ENCODE measurements at places on chromosomes 11 and 22.

DNA sequence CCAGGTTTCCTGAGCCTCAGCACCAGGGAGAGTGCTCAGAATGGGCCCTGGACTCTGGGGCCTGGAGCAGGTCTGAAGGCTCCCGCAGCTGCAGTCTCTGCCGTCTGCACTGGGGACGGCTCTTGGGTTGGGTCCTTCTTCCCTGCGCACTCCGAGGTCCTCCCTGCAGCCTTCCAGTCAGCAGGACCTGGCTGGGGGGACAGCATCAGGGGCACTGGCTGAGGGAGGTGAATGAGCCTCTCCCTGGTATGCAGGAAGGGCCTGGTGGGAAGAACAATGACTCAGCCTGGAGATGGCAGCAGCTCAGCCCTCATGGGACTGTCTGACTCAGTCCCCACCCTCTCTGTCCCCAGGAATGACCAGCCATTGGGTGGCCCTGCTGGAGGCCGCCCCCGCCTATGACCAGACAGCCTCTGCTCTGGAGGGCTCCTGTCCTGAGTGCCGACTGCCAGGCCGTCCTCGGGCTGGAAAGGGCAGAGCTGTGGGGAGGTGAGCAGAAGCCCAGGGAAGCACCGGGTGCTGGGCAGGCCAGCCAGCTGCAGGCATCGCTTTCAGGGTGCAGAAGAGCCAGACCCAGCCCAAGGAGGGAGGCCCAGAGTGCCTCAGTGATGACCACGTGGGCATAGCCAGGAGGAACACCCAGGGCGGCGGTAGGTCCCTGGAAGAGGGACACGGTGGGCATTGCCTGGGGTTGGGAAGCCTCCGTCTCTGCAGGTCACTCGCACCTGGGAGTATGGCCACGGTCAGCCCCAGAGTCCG is 455.0 kb downstream of the BRD1 start:
- no peak for DNase-seq

DNA sequence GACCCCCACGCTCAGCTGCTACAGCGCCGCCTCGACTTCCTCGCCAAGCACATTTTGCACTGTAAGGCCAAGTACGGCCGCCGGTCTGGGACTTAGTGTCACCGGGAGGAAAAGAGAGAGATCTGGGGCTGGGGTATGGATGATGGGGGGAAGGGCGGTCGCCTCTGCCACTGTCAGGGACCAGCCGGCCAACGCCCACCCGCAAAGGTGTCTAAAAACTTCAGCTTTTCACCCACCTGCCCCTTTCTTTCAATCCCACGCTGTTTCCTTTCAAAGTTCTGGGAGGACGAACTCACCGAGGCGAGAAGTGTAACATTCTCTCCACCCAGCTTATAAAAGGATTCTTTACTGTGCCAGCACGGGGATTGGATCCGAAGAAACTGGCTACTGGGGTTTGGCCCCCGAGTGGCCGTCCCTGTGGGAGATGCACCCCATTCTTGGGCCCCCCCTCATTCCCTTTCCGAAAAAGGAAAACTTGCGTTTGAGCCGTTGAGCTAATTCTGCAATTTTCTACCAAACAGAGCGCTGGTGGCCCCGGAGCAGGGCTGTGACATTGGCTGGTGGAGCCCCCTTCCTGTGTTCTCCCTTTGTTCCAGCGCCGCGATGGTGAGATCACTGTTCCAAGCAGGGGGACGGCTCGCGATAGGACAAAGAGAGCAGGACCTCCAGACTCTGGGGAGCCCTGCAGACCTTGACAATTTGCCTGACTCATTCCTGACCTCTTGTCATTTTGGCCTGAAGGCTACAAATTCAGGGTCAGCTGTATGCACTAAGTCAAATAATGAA is 1.8 kb downstream of the FJX1 start:
- DNase-seq = no peak

DNA sequence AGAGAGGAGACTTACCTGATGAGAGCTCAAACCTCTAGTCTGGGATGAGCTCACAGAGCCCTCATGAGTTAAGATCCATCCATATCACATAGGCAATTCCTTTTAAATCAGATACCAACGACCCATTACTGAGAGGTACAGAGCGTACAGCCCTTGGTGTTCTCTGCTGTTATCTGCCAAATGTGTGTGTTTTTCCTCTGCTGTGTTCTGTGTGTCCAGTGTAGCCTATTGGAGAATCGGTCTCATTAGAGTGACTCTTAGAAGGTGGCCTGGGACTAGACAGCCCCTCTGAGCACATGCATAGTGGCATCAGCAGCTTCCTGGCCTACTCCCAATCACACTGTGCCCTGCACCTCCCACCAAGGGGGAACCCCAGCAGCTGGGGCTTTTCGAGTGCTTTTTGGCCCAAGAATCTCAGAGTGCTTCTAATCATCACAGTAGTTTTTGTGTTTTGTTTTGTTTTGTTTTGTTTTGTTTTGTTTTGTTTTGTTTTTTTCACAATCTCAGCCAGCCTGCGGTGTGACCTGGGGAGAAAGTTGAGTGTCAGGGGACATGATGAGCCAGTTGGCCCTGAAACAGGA is 25.4 kb downstream of the TP53AIP1 start:
- DNase-seq = no peak

GRCh38 chr11:11293798-11294550 is 59.1 kb downstream of the CSNK2A3 start:
- DNase-seq = no peak

DNA sequence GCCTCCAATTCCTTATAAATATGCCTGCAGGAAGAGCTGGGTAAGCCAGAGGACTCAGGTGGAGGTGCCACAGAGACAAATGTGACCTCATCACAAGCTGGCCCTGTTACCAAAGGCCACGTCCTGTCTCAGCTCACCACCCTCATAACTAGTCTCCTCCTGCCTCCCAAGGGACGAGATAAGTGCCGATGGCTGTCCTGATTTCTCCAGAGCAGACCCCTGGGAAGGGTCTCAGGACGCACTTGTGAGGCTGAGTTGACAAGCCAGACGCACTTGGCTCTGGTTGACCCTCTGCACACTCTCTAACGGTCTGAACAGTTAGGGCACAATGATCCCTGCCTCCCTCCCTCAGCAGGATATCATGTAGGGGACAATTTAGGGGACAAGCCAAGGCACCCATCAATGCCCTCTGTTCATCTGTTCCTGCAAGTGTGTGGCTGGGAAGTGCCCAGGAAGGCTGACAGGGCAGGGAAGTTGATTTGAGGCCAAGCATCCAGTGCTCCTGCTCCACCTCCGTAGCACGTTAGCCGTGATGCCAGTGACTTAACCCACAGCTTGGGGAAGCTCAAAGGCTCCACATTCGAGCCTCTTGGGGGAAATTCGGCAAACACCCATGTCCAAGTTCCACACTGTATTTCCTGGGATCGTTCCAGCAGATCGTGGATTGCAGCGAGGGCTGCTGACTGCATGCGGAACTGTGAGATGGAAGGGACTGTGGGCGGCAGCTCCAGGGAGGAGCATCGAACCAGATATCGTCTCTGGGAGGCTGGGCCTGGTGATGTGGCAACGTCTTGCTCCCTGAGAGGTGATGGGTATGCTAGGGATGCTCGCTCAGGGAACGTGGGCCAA is 2.8 kb downstream of the SMIM38 start:
- no peak for DNase-seq

DNA sequence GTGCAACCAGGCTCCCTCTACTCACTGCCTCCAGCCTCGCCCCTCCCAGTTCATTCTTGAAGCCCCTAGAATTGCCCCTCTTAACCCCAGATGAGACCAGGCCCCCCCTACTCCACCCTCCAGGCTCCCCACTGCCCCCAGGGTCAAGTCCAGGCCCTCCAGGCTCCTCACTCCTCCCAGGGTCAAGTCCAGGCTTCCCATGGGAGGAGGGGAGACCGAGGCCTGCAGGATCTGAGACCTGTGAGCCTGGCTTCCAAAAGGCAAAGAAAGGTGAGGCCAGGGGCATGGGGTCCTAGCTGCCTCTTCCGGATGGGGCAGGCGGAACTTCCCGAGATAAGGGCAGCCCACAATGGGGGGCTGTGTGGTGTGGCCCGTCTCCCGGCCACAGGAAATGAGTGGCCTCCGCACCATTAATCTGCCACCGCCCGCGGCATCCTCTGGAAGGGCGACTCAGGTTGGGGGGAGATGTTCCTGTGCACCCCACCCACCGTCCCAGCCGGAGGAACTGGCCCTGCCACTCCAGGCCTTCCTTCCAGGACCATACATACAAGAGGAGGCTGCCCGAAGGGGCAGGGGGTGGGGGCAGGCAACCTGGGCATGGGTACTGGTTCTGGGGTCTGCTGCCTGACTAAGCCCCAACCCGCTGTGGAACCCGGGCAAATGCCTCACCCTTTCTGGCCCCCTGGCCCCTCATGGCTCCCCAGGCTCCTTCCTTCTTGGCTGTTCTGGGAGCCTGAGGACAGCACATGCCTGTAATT is 35.1 kb upstream of the WNT11 start:
- no peak for DNase-seq

- peak; percentile 35 for DNase-seq
Measured at GRCh38 chr11:73972187-73972586, 10.5 kb downstream of the UCP2 start.

GRCh38 chr11:113389272-113389671 is 1.7 kb downstream of the ANKK1 start:
- DNase-seq = no peak

- no peak for DNase-seq
Measured at GRCh38 chr11:79244241-79244772, 196.5 kb downstream of the TENM4 start.

DNA sequence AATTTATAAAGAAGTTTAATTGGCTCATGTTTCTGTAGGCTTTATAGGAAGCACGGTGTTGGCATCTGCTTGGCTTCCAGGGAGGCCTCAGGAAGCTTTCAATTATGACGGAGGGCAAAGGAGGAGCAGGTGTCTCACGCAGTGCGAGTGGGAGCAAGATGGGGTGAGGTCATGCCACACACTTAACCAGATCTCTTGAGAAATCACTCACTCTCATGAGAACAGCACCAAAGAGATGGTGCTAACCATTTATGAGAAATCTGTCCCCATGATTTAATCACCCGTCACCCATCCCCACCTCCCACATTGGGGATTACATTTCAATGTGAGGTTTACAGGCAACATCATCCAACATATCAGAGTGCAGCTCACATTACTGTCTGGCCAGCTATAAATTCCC is 103.5 kb downstream of the ARHGAP8 start:
- DNase-seq = no peak

GRCh38 chr22:24954856-24955255 is 2.3 kb downstream of the KIAA1671 start:
- DNase-seq = no peak

DNA sequence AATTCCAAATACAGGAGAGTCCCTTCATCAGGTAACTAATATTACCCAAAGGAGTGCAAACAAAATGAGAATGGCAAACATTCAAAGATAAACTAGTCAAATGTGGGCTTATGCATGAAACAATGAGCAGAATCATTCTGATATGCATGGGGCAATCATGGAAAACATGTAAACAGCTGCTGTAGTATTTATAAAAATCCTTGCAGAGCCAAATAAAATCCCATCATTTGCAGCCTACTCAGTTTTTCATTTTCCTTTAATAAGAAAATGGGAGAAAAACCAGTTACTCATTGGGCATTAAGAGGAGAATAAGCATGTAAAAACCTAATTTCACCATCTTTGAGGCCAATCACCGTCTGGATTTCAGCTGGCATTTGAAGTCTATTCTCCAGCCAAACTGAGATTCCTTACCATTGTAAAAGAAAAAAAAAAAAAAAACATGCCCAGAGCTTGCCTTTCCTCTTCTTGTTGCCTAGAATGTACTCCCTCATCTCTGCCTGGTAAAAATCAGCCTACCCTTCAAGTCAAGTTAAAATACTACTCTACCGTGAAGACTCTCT is 249.1 kb downstream of the TTC28 start:
- no peak for DNase-seq

DNA sequence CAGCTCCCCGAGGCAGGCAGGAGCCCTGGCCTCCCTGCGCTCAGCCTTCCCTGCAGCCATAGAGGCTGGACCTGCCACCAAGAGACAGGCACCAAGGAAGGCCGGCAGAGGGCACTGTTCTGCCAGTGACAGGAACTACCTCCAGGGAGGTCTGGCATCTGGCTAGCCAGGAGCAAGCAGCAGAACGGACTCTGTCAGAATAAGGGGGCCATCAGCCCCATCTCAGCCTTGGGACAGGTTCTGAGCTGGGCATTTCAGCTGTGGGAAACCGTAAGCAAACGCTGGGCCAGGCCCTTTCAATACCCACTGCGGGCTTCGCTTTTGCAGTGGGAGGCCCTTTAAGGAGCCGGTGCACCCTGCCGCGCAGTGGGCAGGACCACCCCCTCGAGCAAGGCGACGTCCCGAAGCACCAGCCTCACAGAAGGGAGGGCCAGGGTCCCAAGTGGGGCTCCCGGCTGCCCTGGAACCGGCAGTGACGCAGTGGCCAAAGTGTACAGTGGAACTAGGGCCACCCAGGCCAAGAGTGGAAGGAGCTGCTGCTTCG is 18.2 kb downstream of the IFT27 start:
- DNase-seq = peak; percentile 72

DNA sequence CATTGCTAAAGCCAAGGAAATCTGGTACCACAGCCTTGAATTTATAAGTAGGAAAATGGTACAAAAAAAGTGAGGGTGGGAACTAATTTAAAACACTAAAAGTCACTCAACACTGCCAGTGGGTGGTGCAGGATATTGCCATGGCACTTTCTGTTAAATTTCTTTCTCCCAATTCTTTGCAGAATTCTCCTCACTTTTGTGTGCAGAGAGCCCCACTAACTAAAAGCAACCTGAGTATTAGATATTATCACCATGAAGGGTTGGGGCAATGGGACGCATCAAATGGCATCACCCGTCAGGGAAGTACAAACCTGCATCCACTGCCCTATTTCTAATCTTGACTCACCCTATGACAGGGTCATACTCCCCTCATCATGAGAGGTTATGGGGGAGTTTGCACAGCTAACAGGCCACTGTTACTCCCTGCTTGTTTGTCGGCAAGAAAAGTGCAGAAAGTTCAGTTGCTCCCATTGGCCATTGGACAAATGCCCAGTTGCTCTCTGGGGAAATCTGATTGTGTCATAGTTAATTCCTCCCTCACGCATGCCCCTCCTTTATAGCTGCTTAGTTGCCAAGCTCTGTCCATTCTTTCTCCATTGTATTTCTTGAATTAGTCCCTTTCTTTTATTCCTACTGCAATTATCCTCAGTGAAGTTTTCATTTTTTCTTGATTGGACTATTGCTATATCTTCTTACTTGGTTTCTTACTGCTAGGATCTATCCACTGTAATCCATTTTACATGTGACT is 93.8 kb upstream of the BLID start:
- no peak for DNase-seq

DNA sequence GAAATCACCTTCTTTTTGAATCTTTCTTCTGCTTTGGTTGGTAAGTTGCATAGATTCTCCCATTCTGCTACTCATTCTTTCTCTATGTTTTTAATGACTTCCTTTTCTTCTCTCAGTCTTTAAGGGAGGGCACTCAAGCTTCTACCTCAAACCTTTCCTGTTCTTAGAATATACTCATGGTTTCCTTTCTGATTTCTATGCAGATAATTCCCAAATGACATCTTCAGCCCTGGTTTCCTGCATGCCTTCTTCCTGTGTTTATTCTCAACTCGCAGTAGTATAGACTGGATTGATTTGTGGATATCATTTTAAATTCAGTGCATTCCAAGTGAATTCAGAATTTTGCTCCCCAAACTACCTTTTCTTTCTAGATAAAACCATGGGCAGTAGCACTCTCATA is 803.6 kb downstream of the METTL15 start:
- no peak for DNase-seq

All from CD4-positive, alpha-beta T cell (primary cell).